ENCODE measurements at places on chromosomes 13 and 19. TPM values are rescaled to one million over a fixed set of nuclear protein-coding genes. Genes with fewer than 3 reads are reported as not detected.

The CAPN12 gene
- total RNA-seq, result 0.62 TPM

The LSM14A gene
- 83.6 TPM for total RNA-seq

The SIGLEC9 gene
- total RNA-seq, result not detected

The PPFIA3 gene
- total RNA-seq, result 6.3 TPM

The MCF2L gene
- total RNA-seq, result 13.7 TPM

The CGB8 gene
- total RNA-seq, result not detected

The TNFSF9 gene
- total RNA-seq, result 1.0 TPM

The PSPN gene
- 0.95 TPM for total RNA-seq

DNA sequence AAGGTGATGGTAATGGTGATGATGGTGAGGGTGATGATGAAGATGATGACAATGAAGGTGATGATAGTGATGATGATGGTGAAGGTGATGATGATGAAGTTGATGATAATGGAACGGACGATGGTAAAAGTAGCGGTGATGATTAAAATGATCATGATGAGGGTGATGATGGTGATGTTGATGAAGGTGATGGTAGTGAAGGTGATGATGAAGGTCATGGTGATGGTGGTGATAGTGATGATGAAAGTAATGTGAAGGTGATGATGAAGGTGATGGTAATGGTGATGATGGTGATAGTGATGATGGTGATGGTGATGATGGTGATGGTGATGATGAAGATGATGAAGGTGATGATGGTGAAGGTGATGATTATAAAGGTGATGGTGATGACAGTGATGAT is 66.1 kb downstream of the MBD3L2B start:
- DNase-seq, result no peak

DNA sequence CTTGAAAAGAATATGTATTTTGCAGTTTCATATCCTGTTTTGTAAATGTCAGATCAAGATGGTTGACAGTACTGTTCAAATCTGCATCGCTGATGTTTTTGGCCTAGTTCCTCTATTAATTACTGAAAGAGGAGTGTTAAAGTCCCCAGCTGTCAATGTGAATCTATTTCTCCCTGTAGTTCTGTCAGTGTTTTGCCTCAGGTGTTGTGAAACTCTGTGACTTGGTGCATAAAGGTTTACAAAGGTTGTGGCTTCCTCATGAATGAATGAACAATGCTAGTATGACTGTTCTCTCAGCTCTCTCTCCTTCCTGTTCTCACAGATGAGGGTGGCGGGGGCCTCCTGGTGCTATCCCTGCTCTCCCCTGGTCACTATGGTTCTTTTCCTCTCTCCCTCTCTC is 142.4 kb downstream of the MYCBP2 start:
- no peak for DNase-seq

GRCh38 chr13:44385401-44385800 is 11.8 kb downstream of the SERP2 start:
- DNase-seq, result no peak

DNA sequence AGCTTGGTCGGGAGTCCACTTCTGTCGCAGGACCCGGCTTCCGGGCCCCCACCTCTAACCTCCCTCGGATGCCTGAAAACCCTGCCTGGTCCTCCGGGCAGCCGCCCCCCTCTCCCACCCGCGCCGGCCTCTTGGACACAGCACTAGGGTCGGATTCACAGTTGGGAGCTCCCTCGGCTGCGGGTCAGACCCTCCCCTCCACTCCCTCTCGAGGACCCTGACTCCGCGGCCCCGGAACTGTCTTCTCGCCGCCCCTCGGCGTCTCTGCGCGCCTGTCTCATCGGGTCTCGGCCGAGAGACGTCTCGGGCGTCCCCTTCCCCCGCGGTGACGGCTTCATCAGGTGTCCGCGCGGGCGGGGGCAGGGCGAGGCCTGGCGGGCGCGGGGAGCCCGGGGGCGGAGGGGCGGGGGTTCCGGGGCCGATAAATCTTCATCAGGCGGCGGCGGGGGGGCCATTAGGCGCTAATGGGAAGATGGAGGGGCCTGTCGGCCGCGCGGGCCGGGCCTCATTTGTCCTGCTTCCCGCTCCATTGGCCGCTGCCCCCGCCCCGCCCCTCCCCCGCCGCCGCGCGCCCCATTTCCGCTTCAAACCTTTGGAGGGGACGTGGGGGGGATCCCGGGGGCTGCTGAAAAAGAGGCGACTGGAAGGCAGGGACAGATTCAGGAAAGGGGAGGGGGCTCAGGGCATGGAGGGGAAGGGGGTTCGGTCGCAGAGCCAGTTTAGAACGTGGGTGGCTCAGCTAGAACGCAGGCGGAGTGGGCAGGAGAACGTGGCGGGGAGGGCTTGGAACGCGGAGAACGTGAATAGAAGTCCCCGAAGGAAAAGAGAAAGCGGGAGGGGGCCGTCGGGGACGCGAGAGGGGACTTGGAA is 11.8 kb upstream of the ERFL start:
- DNase-seq, result no peak

DNA sequence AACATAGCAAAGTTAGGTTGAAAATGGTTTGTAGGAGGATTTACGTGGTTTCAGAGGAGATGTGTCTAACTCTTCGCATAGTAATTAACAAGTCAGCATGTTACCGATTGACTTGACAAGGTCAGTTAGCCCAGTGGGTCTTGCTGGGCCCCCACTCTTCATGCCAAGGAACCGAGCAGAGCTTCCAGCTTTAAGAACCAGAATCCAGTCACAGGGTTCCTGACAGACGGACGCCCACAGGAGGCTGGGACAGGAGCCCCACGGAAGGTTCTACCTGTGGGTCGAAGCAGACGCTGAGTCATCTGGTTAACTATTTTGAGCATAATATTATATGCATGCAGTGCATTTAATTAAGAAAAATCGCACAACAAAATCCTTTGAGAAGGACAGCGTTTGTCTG is 3.5 kb downstream of the TMEM255B start:
- DNase-seq, result no peak

- no peak for DNase-seq
Measured at GRCh38 chr13:57704031-57704430, 72.5 kb downstream of the PCDH17 start.

- DNase-seq, result no peak
Measured at GRCh38 chr19:8528500-8528899, 14.5 kb upstream of the ZNF414 start.

GRCh38 chr13:77523834-77524728 is 11.4 kb upstream of the SCEL start:
- no peak for DNase-seq

GRCh38 chr19:4870025-4870700 is 2.7 kb upstream of the PLIN3 start:
- DNase-seq, result peak; percentile 98

DNA sequence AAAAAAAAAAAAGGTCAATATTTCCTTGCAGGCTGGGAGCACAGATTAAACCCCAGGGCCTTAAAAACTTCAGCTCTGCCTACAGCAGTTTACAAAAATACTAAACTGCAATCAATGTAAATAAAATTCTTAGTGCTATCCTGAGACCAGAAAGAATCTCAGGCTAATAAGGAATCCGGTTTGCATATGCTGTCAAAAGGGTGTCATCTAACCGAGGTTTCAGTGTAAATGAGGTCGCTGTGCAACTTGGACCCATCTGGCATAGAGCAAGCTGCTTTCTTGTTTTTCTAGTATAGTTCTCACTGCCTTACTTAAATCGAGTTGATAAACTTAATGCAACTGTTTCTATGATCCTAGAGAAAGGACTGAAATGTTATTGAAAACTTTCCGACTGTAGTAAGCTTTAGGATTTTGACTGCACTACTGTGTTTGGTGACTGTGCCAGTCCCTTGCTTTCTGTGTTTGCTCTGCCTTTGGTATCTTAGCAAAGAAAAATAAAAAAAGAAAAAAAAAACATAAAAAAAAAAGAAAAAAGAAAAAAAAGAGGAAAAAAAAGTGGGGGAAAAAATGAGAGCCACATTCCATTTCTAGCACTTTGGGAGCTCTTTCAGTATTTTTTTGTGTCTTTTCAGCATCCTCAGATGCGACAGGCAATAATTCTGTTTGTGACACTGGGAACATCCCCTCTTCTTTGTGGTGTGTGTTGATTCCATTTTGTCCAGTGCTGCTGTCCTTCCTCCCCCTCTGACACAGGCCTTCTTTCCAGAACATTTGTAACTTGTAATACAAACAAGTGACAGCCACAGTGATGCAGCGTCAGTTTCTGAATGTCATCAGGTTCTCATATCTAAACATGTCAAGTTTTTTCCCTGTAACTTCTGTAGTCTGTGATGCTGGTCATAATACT is 340.5 kb downstream of the ZNF536 start:
- no peak for DNase-seq

DNA sequence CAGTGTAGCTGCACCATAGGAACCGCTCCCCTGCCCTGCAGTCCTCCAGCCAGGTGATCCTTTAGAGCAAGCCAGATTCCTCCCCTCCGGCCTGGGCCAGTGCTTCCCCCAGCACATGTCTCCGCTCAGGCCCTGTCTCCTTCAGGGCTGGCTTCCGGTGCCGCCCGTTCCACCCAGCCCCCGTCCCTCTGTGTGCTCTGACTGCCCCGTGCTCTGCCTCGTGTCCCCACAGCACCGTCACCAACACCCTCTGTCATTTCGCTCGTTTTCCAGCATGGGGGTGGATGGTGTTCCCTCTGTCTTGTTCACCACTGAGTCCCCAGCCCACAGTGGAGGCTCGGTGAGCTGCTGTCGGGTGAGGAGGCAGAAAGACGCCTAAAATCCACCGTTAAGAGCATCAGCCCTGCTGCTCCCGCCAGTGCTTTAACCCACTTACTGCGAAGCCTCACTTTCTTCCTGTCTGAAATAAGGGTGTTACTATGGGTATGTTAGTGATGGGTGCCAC is 54.5 kb downstream of the TSSK6 start:
- DNase-seq, result no peak

DNA sequence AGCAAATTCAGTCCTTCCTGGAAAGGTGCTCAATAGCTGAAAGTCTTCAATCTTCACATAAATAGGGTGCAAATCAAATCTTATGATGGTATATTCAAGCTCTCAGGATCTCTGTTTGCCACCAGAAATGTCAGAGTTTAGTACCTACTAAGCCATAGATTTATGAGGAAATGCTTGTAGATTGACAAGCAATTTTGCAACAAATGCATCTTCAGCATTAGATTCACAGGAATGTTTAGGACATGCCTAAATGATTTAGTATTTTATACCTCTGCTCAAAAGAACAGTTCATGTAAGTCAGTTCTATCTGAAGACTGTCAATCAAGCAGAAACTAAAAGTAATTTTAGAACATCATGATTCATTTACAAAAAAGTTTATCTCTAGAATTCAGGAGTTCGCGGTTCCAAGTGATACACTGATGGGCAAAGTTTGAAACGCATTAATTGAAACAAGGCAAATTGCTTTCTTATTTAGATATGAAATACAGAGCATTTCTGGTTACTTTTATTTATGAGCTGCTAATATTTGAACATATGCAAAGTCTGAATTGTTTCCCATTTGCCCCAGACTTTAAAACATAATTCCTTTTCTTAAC is 65.7 kb downstream of the DACH1 start:
- DNase-seq, result no peak

DNA sequence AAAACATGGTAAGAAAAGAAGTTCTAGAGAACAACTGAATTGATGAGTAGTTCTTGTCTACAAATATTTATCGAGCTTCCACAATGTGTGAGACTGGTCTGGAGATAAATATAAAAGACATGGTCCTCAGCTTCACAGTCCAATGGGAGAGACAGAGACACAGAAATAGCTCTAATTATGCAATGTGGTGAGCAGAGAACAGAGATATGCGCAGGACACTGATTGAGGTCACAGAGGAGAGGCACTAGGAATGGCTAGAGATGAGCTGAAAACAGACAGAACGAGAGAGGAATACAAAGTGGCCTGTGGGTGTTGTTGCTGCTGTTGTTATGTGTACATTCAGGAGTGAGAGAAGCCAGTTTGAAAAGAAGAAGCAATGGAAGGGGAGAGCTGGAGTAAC is 53.2 kb downstream of the GPALPP1 start:
- no peak for DNase-seq

DNA sequence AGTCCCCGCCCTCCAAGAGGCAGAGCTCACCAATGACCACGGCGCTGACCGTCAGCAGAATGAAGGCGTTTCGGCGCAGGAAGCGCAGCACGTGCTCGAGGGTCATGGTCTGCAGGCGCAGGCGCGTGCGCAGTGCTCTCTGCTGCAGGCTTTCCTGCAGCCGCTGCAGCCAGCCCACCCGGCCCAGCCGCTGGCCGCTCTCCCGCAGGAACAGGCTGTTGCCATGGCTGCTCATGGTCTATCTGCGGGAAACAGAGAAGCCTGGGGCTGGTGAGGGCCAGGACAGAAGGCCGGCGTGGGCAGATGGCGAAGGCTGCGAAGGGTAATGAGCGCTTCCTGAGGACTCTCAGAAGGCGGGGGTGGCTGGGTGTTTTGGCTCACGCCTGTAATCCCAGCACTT is 7.0 kb downstream of the SLC1A6 start:
- no peak for DNase-seq

DNA sequence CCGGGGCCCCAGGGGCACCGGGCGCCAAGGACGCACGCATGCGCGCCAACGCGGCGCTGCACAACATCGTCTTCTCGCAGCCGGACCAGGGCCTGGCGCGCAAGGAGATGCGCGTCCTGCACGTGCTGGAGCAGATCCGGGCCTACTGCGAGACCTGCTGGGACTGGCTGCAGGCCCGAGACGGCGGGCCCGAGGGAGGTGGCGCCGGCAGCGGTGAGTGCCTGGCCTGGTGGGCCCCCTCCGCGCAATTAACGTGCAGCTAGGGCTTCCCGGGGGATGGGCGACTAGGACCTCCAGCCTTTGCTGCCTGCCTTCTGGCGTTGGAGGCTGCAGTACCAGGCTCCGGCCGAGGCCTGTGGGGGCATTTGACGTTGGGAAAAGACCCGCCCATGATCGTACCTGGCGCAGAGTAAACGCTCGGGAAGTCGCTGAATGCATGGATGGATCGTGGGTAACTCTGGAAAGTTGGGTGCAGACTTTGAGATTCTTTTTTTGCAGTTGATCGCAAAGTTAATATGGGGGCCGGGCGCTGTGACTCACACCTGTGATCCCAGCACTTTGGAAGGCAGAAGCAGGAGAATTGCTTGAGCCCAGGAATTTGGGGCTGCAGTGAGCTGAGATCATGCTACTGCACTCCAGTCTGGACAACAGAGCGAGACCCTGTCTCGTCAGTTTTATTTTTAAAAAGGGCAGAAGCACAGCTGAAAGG is 7.3 kb downstream of the APC2 start:
- DNase-seq, result no peak

GRCh38 chr13:74825152-74825937 is 656.6 kb downstream of the TBC1D4 start:
- DNase-seq, result no peak

DNA sequence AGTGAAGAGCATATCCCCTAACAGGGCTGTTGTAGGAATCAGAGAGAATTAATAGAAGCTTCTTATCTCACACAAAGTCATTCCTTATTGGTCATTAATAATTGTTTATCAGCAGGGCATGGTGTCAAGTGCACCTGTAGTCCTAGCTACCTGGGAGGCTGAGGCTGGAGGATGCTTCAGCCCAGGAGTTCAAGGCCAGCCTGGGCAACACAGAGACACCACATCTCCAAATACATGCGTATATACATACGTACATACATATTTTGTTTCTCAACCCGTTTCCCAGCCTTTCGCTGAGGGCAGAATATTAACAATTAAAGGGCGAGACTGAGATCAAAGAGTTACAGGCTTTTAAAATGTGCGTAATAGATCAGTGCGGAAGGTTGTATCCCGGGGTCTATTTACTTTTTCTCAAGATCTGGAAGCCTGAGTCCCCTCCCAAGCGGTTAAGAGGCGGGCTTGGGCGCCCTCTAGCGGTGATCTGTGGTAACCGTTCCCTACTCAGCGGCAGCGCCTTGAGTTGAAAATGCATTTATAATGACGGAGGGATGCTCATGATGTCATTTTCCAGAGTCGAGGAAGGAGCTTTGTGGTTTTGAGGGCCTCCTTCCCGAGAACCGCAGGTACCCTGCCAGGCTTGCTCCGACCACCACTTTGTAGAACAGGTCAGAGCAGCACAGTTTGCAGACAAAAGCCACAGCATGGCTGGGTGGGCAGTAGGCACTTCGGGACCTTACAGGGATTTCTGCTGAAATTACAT is 169.6 kb upstream of the GPR12 start:
- DNase-seq, result peak; percentile 39
